Activated CD8-positive, alpha-beta memory T cell treated with anti-CD3 and anti-CD28 coated beads, Interleukin-2, amount 50 U/mL, for 4 hours (primary cell): ENCODE measurements at places on chromosomes 2 and 18.

DNA sequence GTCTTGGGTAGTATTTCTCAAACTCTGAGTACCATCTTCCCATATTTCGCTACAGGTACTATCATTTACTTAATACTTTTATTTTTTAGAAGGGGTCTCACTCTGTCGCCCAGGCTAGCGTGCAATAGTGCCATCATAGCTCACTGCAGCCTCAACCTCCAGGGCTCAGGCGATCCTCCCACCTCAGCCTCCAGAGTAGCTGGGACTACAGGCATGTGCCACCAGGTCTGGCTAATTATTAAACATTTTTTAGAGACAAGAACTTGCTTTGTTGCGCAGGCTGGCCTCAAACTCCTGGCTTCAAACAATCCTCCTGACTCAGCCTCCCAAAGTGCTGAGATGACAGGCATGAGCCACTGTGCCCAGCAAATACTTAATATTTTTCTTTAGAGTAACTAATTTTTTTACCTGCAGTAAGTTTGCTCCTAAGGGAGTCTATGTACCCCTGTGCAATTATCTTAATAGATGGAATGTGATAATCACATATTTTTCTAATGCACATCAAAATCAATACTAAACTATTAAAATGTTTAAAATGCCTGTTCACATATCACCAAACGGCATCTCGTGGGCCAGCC, 100.6 kb upstream of the ST3GAL5 start:
- DNase-seq, result no peak

DNA sequence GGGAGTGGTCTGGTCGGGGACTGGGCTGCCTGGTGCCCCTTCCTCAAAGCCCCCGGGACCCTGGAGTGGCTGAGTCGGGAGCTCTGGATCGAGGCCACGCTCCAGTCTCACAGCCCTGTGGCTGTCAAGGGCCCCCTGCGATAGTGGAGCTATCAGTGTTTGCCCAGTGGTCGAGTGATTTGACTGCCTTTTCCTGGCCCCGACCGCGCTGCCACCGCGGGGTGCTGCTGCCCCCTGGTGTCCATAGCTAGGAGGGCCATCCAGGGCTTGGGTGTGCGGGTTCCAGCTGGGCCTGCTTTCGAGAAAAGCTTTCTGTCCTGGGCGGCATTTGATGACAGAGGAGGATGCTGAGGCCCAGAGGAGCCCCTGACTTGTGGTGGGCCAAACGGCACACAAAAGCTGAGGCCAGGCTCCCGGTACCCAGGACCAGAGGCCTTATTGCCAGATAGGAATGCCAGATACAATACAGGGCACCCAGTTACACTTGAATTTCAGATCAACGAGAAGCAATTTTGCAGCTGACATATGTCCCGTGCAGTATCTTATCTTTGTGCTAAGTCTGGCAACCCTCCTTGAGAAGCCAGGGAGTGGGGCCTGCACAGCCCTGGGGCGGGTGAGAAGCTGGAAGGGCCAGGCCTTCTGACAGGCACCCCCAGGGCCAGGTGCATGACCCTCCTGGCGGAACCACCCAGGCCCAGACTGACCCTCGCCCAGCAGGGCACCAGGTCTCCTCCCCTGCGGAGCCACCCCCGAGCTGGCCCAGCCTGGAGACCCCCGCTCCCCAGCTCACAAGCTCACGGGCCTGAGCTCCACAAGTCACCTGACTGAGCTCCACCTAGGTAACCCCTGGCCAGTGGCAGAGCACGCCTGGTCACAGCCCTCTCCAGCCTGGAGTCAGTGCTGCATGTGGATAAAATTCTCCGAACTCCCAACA, 13.0 kb downstream of the ODC1 start:
- peak; percentile 70 for DNase-seq

DNA sequence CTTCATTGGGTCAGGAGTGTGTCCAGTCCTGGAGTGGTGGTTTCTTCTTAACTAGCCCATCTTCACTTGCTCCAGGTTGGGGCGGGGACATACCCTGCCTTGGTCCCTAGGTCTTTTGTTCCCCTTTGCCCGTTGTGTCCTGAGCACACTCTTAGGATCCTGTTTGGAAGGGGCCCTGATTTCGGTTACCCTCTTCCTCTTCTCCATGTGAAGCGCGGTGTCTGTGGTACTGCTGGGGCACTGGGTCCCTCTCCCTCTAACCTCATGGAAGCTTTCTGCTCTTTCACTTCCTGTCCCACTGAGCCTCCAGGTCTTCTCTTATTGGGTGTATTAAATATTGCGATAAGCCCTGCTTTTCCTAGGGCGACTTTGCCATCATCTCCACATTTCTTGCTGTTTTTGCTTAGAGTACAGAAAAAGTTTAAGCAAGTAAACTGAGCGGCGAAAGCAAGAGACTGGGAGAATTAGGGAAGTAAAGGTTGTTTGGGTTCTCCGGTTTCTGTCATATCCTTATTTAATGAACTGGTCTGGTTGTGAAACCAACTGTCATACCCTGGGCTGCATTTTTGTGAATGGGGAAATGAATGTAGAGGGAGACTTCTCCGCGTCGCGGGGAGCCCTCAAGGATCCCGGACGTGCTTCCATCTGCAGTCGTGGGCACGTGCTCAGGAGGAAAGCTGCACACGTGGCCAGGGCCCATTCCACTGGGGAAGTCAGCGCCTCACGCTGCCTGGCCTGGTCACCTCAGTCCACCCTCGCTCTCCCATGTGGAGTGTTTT, 73.8 kb upstream of the B3GNT7 start:
- DNase-seq, result no peak

DNA sequence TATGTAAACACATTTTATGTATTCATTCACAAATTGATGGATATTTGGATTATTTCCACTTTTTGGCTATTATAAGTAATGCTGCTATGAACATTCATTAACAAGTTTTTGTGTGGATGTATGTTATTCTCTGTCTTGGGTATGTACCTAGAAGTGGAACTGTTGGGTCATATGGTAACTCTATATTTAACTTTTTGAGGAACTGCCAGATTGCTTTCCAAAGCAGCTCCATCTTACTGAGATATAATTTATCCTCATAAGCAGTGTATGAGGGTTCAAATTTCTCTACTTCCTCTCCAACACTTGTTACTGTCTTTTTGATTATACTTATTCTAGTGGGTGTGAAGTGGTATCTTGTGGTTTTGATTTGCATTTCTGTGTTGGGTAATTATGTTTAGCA, 7.1 kb upstream of the EML6 start:
- no peak for DNase-seq

GRCh38 chr2:23093513-23093912, 291.5 kb upstream of the KLHL29 start:
- no peak for DNase-seq
